CD4-positive, CD25-positive, alpha-beta regulatory T cell (primary cell): ENCODE measurements at places on chromosomes 6 and 20. TPM values are rescaled to one million over a fixed set of nuclear protein-coding genes. Genes with fewer than 3 reads are reported as not detected.

Gene BMP2
- not detected for total RNA-seq

Gene CFAP61
- total RNA-seq = not detected

Gene NMBR
- not detected for total RNA-seq

Gene CST5
- total RNA-seq = not detected

Gene ELOVL2
- total RNA-seq = not detected

Gene ABHD16B
- total RNA-seq = not detected

DNA sequence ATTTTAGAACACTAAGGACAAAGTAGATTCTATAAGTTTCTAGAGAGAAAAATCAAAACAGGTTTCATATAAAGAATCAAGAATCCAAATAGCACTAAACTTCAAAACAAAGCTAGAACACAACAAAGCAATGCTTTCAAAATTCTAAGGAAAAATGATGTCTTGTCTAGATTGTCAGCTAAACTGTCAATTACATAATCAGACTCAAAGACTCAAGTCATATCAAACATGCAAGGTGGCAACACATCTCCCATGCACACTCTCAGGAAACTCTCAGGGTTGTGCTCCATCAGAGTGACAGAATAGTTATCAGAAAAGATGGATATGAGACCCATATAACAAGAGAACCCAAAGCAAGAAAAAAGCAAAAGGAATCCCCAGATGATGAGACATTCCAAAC lies 23.9 kb downstream of the HACE1 start:
- H3K4me3 ChIP-seq = no peak overlapping the region
- no peak overlapping the region for H3K27ac ChIP-seq
- H3K27me3 ChIP-seq = no peaks in the 10 kb centered on the region
- no peaks in the 10 kb centered on the region for H3K4me1 ChIP-seq
- DNase-seq = no peak
- H3K36me3 ChIP-seq = no peaks in the 10 kb centered on the region

GRCh38 chr6:15518057-15518456 lies 144.8 kb downstream of the DTNBP1 start:
- H3K36me3 ChIP-seq = peaks cover 79% of the 10 kb centered on the region
- H3K4me1 ChIP-seq = no peaks in the 10 kb centered on the region
- H3K27ac ChIP-seq = no peak overlapping the region
- DNase-seq = no peak

DNA sequence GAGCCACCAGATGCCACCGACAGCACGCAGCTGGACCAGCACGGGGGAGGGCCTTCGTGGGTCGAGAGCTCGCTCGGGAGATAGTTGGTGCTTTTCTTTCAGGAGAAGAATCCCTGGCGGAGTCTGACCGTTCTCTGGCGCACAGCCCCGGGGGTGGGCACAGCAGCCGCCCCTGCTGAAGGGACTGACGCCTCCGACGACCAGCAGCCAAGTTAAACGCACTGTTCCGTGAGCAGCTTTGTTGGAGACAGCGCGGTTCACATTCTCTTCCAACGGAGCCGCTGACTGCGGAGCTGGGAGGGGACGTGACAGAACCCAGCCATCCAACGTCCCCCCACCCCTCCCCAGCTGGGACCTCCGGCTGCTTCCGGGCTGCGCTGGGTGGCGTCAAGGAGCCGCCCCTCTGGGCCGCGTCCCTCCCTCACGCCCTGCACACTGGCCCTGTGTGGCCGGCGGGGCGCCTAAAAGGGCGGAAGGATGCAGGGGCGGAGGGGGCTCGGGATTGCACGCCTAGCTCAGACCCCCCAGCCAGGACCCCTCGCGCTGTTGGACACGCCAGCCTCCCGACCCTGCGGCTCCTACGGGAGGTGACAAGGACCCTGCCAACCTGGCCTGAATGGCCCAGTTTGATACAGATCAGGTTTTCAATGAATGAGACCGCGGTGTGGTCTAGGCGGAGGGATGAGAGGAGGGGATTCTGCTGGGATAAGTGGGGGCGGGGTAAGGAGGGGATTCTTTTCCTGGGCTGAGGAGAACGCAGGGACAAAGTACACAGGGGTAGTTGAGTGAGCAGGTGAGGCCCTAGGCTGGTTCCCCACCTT lies 36.4 kb upstream of the KHDC1 start:
- no peaks in the 10 kb centered on the region for H3K4me1 ChIP-seq
- H3K36me3 ChIP-seq = no peaks in the 10 kb centered on the region
- no peak overlapping the region for H3K27ac ChIP-seq

DNA sequence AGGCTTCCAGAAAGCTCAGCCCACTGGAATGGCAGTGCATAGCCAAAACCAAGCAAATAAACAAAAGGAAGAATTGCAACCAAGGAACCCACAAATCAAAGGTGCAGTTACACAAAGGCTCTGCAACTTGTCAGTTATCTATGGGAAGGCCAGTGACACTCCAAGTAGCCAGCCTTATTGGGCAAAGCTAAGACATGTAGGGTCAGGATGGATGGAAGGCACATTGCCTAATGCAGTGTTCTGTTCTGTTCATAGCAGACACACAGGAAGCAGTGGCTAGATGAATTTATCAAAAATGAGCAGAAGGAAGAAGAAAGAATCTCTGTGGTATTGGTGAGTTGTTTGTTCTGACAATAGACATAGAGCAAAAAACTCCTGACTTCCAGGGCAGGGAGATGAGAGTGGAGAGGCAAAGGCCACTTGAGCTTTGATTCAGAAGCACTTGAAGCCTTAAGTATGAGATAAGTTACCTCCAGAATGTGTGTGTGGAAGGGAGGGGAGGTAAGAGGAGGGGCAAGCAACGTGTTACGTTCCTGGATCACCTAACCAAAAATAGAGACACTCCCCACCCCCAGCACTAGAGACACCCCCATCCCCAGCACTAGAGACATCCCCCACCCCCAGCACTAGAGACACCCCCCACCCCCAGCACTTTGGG lies 57.9 kb upstream of the AKAP12 start:
- no peaks in the 10 kb centered on the region for H3K27me3 ChIP-seq
- DNase-seq = no peak
- no peaks in the 10 kb centered on the region for H3K36me3 ChIP-seq
- no peaks in the 10 kb centered on the region for H3K4me1 ChIP-seq

DNA sequence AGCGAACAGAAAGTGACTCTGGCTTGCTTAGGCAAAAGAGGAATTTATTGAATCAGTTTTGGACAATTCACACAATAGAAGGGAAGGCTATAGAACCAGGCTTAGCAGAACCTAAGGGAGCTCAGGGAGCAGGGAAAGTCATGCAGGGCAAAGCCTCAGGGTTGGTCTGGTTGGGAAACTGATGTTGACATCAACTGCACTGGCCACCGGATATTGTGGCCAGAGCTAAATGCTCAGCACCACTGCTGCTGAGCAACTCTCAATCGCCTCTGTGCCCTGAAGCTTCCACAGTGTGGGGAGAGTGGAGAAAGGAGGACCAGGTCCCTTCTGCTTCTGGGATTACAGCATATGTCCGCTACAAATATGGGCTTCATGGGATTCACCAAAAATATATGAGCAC lies 93.3 kb upstream of the GCM1 start:
- H3K4me1 ChIP-seq = peaks cover 22% of the 10 kb centered on the region
- no peak for DNase-seq
- H3K36me3 ChIP-seq = no peaks in the 10 kb centered on the region
- no peak overlapping the region for H3K27ac ChIP-seq

- H3K4me3 ChIP-seq = no peak overlapping the region
- H3K4me1 ChIP-seq = no peaks in the 10 kb centered on the region
- H3K36me3 ChIP-seq = no peaks in the 10 kb centered on the region
- DNase-seq = no peak
Observed at GRCh38 chr6:84309336-84309735, 81.9 kb upstream of the CEP162 start.

- peaks cover 5% of the 10 kb centered on the region for H3K4me1 ChIP-seq
- DNase-seq = no peak
- H3K4me3 ChIP-seq = no peak overlapping the region
- H3K27ac ChIP-seq = no peak overlapping the region
- peaks cover 4% of the 10 kb centered on the region for H3K27me3 ChIP-seq
Observed at GRCh38 chr6:7047128-7047527, 60.6 kb upstream of the RREB1 start.

- no peak overlapping the region for H3K27ac ChIP-seq
- H3K27me3 ChIP-seq = peaks cover 6% of the 10 kb centered on the region
- no peak for DNase-seq
- no peaks in the 10 kb centered on the region for H3K36me3 ChIP-seq
Observed at GRCh38 chr6:142240179-142240578, 61.6 kb upstream of the ADGRG6 start.

DNA sequence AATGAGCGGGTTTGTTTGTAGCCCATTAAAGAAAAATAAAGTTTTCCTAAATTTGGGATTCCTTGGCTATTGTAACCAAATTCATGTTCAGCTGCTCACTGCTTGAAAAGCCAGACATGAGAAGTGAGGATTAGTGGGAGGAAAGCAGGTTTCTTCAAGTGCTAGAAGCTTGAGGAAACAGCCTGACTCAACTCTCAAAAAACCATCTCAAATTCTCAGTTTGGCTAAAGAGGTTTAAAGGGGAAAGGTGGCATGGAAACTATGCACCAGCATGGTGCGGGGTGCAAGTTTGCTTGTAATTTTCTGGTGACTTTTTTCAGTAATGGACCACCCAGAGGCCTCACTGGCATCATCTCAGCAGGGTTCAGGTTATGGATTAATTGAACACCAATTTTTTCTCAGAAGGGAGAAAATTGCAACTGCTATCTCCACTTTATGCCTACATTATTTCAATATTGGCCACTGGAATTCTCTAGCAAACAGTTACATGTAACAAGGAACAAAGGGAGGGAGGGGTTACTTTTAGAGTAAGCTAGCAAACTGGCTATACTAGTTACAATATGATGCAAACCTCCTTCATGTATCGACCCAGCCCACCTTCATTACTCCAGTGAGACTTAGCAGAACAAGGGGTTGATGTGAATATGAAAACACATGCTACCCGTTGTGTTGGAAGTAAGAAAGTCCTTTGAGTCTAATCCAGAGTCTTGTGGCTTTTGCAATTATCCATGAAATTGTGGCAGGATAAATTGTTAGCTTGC lies 85.0 kb upstream of the IFNGR1 start:
- peaks cover 12% of the 10 kb centered on the region for H3K27me3 ChIP-seq
- H3K4me1 ChIP-seq = no peaks in the 10 kb centered on the region
- DNase-seq = no peak
- H3K36me3 ChIP-seq = no peaks in the 10 kb centered on the region

DNA sequence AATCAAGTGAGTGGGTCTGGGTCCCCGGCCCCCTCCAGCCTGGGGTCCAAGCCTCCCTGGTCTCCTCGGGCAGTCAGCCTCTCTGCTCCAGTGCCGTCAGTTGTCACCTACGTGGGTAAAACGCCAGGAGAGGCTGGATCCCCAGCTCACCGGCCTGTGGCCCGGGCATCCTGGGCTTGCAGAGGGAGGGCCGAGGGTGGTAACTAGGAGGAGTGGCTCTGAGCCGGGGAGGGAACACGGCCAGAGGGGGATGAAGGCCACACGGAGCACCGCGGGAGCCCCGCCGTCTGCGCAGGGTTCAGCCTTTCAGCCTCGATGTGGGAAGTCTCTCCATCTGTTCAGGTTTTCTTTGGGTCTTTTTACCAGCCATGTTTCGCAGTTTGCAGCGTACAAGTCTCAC lies 29.5 kb upstream of the BHLHE23 start:
- no peak overlapping the region for H3K4me3 ChIP-seq
- no peak for DNase-seq
- H3K27ac ChIP-seq = no peak overlapping the region
- H3K27me3 ChIP-seq = no peaks in the 10 kb centered on the region
- H3K36me3 ChIP-seq = no peaks in the 10 kb centered on the region

DNA sequence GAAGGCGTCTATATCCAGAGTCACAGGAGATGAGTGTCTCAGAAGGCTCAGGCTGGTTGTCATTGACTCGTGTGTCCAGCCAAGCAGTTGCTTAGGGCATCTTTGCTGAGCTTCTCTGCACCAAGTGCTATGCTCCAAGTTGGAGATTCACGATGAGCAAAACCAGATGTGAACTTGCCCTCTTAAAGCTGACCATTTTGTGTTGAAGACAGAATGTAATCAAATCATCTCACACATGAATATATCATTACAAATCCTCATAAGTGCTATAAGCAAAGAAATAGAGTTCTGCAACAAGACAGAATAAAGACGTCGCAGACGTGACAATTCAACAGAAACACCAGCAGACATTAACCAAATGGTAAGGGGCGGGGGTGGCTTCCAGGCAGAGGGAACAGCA lies 103.9 kb downstream of the ALDH8A1 start:
- no peaks in the 10 kb centered on the region for H3K4me1 ChIP-seq
- H3K36me3 ChIP-seq = no peaks in the 10 kb centered on the region
- H3K4me3 ChIP-seq = no peak overlapping the region
- H3K27me3 ChIP-seq = no peaks in the 10 kb centered on the region
- no peak overlapping the region for H3K27ac ChIP-seq
- DNase-seq = no peak

DNA sequence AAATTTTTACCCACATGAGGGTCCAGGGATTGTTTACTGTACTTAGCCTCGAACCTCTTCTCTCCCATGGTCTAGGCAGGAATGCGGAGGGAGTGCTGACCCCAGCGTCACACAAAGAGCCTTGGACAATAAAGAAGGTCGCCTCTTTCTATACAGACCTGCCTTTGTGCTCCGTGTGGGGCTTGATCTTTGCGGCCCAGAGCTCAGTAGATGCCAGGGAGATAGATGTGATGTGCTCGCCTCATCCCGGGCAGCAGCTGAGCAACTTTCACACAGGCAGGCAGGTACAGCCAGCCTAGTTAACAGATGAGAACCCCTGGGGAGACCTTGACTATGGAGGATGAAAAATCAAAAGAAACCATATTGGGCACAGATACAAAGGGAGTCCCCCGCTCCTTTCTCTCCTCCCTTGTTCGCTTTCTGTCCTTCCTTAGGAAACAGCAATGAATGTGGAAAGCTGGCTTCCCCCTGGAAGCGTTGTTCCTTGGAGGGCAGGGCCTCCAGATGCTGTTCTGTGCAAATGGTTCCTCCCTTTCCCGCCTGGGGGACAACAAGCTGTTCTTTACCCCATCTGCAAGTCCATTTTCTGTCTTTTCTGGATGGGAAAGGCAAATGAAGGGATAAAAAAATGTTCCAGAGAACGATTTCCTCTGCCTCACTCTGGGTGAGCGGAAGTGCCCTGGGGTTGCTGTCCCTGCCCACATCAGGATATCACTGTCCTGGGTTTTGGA lies 128.3 kb downstream of the OLIG3 start:
- H3K27me3 ChIP-seq = no peaks in the 10 kb centered on the region
- no peak overlapping the region for H3K27ac ChIP-seq
- no peak overlapping the region for H3K4me3 ChIP-seq
- no peaks in the 10 kb centered on the region for H3K36me3 ChIP-seq

DNA sequence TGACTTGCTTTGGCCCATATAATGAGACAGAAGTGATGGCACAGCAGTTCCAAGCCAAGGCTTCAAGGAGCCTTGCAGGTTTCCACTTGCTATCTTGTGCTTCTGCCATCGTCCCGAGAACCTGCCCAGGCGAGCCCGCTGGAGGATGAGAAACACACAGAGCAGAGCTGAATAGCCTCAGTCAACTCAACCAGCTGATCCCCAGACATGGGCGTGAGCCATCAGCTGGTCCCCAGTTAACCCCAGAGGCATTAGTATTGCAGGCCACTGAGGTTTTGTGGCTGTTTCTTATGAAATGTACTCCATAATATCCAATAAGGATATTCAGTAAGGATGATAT lies 81.7 kb upstream of the SHLD1 start:
- H3K36me3 ChIP-seq = no peaks in the 10 kb centered on the region
- H3K4me1 ChIP-seq = no peaks in the 10 kb centered on the region
- H3K4me3 ChIP-seq = no peak overlapping the region
- no peaks in the 10 kb centered on the region for H3K27me3 ChIP-seq
